T-helper 1 cell (primary cell): ENCODE measurements at places on chromosomes 7 and 10.

GRCh38 chr7:150325901-150326300 is 2.6 kb upstream of the ACTR3C start:
- no peak for DNase-seq

DNA sequence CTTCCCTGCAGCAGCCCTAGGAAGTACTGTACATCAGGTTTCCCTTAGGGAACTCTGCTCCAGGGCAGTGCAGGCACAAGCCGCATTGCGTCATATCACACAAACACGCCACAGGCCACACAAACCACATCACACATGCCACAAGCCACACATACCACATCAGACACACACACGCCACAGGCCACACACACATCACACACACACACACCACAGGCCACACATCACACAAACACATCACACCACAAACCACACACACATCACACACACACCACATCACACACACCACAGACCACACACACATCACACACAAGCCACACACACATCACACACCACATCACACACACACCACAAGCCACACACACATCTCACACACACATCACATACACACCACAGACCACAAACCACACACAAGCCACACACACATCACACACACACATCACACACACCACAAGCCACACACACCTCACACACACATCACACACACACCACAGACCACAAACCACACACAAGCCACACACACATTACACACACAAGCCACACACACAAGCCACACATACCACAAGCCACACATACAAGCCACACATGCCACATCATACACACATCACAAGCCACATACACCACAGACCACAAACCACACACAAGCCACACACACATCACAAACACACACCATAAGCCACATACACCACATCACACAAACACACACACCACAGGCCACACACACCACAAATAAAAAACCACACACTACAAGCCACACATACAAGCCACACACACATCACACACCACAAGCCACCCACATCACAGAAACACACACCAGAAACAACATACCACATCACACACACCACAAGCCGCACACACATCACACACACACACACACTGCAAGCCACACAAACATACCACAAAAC is 53.4 kb downstream of the TMEM209 start:
- no peak for DNase-seq

GRCh38 chr10:128835361-128835760 is 631.7 kb upstream of the MGMT start:
- DNase-seq: no peak

DNA sequence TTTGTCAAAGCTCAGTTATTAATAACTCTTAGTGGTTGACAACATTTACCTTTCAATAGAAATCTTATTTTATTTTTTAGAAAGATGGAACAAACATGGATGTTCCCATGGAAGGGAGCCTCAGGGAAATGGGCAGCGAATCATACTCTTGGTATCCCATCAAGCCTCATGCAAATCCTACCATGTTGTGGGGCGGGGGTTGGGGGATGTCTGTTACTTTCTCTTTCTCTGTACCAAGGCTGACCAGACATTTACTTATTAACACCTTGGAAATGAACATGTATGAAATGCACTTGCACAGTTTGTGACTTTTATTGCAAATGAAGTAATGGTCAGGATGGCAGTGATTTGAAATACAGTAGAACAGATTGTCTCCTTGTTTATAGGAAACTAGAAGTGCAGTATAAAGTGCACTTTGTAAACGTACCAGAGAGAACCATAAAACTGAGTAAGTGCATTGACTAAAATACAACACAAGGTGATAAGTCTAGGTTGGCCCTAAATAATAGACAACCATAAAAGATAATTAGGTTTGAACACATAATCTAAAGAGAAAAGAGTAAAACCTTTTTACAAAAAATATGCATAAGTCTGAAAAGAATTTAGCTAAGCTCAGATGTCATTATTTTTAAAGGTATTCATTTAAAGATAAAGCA is 32.4 kb downstream of the SEMA3D start:
- DNase-seq: no peak
